ENCODE measurements at places on chromosomes 6 and 20.

DNA sequence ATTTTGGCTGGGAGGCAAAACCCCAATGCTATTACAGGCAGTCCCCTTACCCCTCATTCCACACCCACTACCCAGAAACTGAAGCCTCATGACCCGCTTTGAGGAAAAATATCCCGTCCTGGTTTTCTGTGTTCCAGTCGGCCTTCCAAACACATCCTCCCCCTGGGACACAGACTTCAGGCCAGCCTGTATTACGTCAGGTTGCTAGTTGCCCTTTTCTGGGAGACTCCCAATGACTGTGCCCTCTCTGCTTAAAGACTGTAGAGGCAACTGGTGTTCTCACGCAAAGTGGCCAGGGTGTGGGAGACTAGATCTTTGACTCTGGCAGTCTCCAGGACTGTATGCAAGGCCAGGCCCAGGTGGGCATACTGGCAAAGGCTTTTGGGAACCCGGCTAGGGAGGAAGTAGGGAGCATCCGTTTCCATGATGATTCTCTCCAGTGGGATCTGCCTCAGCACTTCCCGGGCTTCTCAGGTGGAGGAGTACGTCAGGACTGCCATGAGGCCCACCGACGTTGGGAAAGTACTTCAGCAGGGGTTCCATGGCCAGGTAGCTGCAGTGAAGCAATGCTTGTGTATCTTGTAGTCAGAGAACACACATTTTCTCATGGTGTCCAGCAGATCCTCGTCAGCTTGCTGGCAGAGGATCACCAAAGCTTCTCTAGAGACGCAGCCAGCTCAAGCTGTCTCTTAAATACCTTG, 34.9 kb downstream of the DYNLT1 start:
- no peak for DNase-seq

DNA sequence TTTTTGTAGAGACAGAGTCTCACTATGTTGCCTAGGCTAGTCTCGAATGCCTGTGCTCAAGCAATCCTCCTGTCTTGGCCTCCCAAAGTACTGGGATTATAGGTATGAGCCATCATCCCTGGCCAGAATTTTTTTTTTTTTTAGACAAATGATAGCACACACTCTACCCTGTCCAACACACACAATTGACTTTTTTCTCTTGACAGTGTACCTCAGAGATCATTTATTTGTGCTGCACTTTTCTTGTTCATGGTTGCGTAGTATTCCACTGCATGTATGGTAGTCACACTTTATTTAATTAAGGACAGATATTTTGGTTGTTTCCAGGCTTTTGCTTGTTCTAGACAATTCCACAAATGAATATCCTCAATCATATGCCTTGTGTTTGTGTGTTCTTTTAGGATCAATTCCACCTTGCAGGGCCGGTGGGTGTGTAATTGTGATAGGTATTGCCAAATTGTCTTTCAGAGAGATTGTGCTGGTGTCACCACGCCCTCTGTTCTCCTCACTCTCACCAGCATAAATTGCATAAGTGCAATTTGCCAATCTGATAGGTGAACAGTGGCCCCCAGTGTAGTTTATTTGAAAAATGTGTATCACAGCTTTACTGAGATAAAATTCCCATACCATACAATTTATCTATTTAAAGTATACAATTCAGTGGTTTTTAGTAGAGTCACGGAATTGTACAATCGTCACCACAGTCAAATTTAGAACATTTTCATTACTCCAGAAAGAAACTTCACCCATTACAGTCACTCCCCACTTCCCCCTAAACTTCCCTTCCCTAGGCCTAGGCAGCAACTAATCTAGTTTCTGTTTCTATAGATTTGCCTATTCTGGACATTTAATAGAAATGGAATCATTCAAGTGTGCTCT, 20.1 kb downstream of the SRC start:
- DNase-seq, result no peak

DNA sequence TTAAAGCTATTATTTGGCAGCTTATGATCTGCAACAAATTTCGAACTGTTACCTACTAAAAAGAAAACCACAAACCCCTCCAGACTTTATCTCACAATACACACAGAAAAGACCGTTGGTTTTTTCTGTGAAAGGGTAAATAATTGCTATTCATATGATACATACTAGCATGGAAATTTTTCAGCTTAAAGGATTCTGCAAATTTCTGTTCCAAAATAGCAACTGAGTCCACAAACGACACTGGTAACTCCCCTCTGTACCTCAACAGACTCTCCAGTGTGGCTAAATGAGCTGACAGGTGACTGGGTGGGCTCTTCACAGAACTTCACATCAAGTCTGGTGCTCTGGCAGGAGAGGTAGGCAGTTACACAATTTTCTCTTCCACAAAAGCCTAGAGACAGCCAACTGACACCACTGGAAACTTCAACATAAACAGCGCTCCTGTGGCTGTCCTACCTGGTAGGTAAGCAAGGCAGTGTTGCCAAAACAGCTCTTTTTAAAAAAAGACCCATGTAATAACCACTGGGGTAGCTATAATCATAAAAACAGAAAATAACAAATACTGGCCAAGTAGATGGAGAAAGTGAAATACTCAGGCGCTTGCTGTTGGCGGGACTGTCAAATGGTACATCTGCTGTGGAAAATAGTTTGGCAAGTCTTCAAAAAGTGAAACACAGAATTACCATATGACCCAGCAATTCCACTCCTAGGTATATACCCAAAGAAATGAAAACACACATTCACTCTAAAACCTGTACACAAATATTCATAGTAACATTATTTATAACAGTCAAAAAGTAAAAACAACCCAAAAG, 37.8 kb downstream of the ELOVL5 start:
- DNase-seq, result no peak

GRCh38 chr20:841568-842546, 8.3 kb downstream of the FAM110A start:
- DNase-seq, result no peak

- no peak for DNase-seq
These were observed 174.8 kb downstream of the HACE1 start for GRCh38 chr6:104684911-104685415.

GRCh38 chr6:107977283-107977682, 19.3 kb upstream of the SEC63 start:
- peak; percentile 20 for DNase-seq

DNA sequence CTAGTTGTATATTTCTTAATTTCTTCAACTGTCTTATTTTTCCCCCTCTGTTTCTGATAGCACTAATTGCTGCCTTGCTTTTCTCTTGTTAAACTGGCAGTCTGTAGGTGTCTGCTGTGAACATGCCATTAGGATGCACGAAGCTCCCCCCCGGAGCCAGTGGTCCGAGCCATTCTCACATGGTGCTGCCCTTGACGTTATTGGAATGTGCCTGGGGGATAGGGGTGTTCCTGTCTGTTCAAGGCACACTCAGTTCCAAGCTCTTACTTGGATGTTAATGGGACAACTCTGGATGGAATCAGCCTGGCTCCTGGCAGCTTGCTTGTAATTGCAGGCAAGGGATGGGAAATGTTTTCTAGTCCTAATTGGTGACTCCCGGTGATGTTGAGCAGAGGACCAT, 68.4 kb downstream of the RREB1 start:
- no peak for DNase-seq

DNA sequence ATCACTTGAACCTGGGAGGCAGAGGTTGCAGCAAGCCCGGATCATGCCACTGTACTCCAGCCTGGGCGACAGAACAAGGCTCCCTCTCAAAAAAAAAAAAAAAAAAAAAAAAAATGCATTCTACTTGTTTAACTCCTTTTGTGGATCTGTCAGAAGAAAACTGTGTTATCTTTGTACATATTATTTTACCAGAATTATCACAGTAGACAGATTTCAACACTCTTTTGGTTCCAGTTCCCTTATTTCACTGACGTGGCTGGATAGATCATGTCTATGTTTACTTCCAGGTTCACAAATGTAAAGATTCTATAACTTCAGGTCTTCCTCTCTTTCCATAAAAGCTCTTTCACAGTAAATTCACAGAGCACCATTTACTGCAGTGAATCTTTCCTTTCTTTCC, 18.4 kb downstream of the NUDT3 start:
- DNase-seq, result no peak

Data from NCI-H1105 (cell line).